ENCODE measurements at places on chromosomes 6 and 20.
A peak's percentile ranks its signal among the peaks of the same experiment; 100 is the strongest.

DNA sequence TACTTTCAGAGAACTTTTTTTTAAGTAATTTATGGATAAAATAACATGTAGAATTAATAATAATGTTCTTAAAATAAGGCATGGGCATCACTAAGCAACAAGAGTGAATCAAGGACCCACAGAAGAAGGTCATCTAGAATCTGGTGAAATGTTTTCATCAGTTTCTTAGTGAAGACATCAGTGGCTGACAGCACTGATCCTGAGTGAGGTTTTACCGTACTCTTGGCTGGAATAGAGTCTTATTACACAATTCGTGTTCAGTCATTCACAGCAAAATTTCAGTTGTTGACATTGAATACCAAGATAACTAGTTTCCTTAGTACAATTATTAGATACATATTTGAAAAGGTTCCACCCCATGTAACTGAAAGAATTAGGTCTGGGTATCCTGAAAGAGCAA is 140.4 kb downstream of the C6orf58 start:
- DNase-seq, result no peak

- peak; percentile 87 for DNase-seq
Observed at GRCh38 chr20:38165089-38165965, at the start of gene TGM2. Gene TGM2, minus strand, starts transcription at chr20:38165270. Its CDS starts 72 bp downstream, at chr20:38165198.

DNA sequence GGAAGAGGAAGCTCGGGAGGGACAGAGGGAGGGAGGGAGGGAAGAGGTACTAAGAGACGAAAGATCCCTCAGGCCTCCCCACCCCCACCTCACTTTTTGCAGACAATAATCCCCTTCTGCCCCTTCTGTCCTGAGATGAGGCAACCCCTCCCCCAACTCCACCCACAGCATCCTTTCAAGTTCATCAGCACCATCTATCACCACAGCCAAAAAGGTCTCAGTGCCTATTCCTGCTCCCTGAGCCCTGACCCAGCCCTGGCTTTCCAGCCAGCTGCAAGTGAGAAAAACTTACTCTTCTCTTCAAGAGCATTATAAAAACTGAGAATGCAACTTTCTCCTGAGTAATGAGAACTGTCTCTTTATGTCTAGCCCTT is 133.2 kb upstream of the LRFN2 start:
- DNase-seq, result no peak

GRCh38 chr6:89281779-89282246 is 33.3 kb downstream of the GABRR2 start:
- peak; percentile 19 for DNase-seq

DNA sequence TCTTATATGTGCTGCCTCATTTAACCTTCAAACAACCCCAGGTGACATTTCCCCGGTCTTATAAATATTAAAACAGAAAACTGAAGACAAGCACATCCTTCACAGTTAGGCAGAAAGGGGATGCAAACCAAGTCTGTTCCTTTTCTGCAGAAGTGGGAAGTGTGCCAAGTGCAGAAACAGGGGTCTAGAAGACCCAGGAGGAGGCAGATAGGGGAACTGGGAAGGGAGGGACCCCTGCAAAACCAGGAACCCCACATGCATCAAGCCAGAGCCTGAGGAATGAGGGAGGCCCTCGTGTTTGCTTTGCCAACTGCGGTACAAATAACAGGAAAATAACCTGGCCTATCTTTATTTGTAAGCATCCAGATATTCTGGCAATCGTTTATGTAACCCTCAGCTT is 17.0 kb upstream of the CST3 start:
- no peak for DNase-seq

DNA sequence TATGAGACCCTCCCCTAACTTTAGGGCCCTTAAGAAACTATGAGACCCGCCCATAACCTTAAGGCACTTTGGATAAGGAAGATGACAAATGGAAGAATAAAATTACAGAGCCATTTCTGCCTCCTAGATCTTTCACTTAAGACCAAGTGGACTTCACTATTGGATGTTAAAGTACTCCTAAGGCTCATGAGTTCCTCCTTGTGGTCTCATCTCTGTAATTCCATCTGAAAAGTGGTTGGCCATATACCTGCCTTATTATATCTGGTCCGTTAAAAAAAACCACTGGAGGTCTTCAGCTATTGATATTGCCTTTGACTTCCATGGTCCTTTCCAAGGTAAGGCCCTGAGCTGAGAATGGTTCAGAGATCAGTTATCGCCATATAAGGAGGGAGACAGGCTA is 310.3 kb downstream of the EYA4 start:
- no peak for DNase-seq

GRCh38 chr6:15948930-15949900 is 179.7 kb upstream of the MYLIP start:
- DNase-seq, result peak; percentile 55

GRCh38 chr6:36712816-36713215 is 15.2 kb downstream of the RAB44 start:
- DNase-seq, result no peak

- peak; percentile 22 for DNase-seq
Observed at GRCh38 chr6:37868447-37868825, 48.9 kb downstream of the ZFAND3 start.

GRCh38 chr6:111377558-111378120 is 105.4 kb downstream of the REV3L start:
- DNase-seq, result no peak

- DNase-seq, result no peak
Observed at GRCh38 chr6:167795321-167795811, 31.3 kb upstream of the AFDN start.

- DNase-seq, result no peak
Observed at GRCh38 chr6:90098627-90099026, 198.0 kb downstream of the BACH2 start.

DNA sequence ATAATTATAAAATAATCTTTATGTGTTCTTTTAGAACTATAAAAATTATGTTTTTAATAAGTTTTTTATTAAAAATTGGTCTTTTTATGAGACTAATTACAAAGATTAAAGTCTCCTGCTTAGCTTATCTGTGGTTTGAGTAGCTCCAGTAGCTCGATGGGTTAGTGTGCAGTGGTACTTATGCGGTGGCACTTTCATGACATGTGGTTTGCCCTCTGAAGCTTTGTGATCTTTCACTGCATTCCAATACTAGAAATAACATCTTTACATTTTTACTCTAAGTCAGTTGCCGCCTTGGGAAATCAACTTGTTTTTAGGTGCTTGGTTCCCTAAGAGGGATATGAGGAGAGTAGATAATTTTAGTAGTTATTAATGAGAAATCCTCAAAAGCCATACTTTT is 699.5 kb upstream of the FLRT3 start:
- no peak for DNase-seq

DNA sequence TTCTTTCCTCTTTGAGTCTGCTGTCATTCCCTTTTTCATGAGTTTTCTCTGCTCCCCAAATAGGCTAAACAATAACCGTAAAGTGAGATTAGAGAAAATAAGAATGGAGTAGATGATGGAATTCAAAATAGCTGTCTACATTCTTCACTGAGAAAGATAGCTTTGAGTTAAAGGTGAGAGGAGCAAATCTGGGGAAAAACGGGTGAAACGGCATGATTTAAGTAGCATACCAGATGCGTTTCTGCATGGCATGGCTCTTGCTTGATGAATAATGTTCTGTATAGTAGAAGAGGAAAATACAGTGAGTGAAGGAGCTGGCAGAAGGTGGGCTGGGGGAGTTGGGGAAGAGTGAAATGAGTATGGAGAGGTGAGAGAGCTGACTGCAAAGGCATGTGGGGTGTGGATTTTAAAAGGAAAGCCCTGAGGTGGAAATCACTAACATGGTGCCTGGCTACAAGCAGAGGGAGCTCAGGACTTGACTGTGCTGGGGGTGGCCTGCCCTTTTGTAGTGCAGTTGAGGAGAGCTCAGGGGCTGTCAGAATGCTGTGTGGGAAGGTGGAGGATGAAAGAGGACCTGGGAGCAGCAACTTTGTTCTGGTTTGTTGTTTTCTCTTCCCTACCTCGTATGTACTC is 8.8 kb downstream of the BICRAL start:
- no peak for DNase-seq

DNA sequence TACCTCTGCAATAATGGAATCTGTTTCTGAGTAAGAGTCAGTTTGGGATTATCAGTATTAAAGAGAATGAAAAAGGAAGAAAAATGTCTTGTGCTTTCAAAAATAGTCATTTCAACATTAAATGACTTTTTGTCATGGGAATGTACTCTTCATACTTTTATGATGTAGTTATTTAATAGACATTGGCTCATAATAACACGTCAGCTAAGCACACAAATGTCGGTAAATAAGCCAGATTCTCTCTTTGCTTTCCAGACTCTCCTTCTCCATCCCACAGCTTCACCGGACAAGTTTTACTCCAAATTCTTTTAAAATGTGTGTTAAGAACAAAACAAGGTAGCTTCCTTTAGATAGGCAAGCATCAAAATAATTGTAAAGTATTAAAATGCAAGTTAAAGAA is 76.0 kb downstream of the C6orf52 start:
- DNase-seq, result no peak

DNA sequence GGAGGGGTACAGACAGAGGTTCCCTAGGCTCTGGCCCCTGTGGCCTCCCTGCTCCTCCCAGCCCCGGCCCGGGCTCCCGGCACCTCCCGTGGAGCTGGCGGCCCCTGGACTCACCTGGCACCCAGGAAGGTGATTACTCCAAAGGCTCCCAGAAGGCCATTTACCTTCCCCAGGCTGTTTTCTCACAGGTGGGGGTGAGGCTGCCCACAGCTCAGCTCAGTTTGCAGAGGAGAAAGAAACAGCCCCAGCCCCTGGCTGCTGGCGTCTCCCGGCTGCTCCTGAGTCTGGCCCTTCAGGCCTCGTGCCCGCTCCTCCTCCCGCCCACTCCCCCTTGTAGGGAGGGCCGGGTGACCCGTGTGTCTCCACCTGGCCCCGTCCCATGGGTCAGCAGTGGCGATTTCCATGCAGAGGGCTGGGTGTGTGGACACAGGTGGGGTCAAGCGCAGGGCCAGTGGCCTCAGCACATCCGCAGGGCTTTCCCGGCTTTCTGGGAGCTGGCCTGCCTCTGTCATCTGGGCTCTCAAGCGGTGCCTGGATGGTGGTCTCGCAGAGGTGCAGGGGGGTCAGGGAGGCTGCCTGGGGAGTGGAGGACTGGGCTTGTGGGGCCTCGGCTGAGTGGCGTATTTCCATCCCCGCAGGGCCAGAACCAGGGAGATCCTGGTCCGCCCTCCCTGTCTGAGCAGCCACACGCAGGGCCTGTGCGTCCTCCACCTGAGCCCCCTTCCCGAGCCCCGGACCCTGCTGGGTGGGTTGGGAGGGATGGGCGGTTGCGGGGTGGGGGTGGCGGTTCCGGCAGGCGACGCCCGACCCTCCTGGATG is 20.2 kb upstream of the GATA5 start:
- DNase-seq, result no peak

DNA sequence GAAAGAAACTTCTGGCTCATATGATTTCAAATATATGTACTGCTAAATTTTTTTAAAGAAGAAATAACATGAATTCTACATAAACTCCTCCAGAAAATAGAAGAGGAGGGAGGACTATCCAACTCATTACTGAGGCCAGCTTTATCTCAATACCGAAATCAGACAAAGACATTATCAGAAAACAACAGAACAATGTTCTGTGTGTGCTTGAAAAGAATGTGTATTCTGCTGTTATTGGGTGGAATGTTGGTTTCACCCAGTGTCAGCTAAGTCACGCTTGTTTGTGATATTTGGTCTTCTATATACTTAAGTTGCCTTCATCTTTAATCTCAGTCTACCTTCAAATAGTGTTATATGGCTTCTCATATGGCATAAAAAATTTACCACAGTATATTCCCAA is 18.6 kb upstream of the ELOVL2 start:
- no peak for DNase-seq

- DNase-seq, result no peak
Observed at GRCh38 chr6:14459315-14459714, 341.7 kb downstream of the CD83 start.

DNA sequence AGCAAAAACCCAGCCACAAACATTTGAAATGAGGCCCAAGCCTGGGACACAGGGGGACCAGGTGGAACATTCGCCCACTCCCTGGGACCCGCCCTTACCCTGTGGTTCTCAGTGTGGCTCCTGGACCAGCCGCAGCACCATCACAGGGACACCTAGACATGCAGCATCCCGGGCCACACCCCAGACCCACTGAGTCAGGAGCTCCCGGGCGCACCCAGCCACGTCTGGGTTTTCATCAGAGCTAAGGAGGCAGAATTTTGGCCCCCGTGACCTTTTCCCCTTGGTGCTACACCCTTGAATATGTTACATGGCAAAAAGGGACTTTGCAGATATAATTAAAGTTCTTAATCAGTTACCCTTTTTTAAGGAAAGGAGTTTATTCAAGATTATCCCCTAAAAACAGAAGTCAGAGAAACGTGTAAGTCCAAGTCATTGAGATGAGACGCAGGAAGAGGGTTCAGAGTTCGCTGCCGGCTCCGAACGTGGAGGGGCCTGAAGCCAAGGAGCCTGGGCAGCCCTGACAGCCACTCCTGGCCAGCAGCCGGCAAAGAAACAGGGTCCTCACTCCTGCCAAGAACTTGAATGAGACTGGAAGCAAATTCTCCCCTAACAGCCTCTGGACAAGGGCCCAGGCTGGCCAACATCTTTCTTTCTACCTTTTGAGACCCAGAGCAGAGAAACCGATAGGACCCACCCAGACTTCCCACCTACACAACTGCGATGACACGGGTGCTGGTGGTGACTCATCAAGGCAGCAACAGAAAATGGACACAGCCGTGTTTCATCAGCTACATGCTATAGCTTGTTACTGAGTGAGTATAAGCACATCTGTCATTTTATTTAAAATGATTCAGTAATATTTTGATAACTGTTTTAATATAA is 25.3 kb downstream of the BFSP1 start:
- peak; percentile 54 for DNase-seq

DNA sequence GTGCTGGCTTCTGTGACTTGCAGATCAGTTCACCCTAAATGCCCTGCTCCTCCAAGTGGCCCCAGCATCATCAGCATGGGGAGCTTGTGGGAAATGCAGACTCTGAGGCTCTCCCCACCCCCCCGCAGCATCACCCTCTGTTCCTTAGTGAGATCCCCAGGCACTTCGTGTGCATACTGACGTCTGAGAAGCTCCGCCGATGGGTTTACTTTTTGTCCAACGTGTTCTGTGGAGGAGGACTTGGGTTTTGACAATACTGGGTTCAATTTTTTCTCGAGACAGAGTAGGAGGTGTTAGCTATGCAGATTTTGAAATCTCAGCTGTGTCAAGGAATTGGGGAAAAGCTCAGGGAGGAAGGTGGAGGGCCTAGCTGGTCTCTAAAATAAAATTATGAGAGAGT is 38.3 kb upstream of the ZNF831 start:
- DNase-seq, result no peak

- DNase-seq, result no peak
Observed at GRCh38 chr6:38525888-38526287, 113.8 kb downstream of the BTBD9 start.

- DNase-seq, result no peak
Observed at GRCh38 chr6:68372991-68373390, 262.1 kb upstream of the ADGRB3 start.

- DNase-seq, result no peak
Observed at GRCh38 chr6:23447731-23448130, 678.3 kb upstream of the NRSN1 start.
